ENCODE measurements at places on chromosomes 11 and 22.

GRCh38 chr11:32262367-32262766, 171.5 kb downstream of the RCN1 start:
- no peak for DNase-seq

DNA sequence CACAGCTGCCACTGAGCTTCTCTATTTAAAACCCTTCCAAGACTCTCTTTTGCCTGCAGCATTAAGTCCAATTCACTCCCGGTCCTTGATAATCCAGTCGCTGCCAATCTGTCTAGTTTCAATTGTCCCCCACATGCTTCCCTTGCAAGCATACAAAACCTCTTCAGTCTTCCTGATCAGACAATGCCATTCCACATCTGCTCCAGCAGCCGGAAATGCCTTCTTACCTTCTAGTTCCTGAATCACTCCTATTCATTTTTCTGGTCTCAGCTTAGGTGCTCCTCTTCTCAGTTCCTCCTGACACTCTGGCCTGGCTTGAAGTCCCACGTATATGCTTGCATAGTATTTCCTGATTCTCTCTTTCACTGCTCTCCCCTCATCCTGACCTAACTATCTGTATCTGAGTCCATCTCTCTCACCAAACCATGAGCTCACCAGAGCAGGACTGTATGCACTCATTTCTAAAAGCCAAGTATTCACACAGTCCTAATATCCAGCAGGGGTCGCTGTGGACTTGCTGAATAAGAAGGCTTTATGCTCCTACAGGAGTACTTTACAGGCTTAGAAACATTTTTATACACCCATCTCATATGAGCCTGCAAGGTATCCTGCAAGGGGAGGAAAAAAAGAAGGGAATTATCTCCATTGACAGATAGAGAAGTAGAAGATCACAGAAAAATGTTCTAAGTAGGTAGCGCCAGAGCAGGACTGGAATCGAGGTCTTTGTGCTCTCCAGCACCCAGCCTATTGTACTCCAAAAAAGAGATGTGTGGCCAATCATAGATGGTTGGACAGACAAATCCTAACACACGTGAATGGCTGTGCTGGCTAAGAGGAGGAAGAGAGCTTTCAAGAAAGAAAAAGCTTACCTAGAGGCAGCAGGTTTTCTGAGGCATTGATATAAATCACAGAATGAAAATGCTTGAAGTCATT, 19.2 kb downstream of the XRRA1 start:
- DNase-seq: peak; percentile 66

DNA sequence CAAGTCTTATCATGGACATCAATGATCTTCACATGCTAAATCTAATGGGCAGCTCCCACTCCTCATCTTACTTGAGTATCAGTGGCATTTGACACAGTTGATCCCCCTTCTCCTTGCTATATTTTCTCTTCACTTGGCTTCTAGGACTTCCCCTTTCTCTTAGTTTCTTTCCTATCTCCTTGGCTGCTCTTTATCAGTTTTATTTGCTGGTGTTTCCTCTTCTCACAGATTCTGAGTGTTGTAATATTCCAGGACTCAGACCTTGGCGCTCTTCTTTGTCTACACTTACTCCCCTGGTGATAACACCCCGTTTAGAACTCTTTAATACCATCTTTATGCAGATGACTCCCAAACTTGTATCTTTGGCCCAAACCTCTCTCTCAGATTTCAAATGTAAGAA, 33.9 kb upstream of the RASSF10 start:
- DNase-seq: no peak

DNA sequence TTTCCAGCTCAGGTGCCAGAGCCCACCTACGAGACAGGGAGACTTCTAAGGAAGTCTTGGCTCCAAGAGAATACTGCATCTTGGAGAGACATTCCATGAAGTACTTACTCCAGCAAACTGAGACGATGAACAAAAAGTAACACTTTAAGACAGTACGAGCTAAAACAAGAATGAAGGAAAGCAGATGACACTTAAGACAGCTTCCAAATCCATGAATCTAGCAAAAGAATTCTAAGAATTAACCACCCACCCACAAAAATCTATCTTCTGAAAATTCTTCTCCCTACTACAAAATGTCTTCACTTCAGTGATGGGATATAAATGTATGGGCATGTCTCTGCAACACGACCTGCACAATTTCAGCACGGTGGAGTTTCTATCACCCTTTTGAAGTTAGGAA, 132.9 kb downstream of the C11orf58 start:
- no peak for DNase-seq

DNA sequence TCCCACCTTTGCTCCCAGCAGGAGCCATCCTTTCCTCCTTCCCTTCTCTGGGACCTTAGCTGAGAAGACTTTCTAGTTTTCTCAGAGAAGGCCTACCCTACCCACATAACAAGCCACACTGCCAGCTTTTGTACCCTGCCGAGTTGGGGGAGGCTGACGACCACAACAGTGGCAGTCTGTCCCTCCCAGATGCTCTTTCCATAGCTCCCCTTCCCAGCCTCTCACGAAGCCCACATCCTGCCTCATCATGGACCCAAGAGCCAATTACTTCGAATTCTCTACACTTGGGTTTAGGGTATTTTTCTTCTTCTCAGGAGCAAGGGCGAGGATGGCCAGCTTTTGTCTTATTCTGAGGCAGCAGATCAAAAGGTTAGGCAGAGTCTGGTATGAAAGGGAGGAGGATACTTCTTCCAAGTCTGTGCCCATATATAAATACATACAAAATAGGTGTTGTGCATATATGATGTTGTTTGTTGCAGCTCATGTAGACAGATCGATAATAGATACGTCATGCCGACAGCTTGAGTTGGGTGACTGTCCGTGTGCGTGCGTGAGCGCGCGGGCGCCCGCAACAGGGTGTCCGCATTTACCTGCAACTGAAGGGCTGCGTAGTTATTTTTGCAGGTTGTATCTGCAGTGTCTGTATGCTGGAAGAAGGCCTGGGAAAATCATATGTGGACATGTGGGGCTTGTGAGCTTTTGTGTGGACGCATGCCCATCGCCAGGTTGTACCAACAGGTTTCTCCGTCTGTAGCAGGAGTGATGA, 846 bp upstream of the NRGN start:
- DNase-seq: no peak

- DNase-seq: no peak
These were observed 18.4 kb downstream of the MS4A6E start for GRCh38 chr11:60345489-60345888.

DNA sequence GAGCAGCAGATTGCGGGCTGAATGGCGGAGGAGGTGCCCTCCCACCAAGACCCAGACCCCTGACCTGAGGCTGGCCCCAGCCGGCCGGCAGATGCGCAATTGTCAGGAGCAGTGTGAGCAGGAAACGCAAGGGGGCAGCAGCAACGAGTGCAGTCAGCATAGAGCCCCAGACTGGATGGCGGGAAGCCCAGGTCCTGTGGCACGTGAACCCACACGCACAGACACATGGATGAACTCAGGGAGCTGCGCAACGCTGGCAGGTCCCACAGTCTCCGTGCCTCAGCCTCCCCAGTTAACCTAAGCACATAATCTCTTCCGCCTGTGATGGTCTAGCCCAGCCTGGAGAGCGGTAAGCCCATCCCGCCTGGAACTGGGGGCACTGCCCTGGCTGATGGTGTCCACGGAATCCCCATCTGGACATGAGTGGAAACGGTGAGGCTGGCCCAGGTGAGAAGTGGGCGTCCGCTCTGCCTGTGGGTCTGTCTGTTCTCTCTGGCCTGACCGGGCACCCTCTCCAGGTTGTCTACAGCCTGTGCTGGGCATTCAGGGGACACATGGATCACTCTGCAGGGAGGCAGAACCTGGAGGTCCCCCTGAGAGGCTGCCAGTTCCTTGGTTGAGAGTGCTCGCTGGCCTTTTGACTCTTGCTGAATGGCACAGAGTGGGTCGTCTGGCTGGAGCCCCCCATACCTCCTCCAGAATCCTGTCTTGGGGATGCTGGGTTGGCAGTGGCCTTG, 626 bp upstream of the TBX10 start:
- DNase-seq: peak; percentile 31

- peak; percentile 12 for DNase-seq
These were observed 147.3 kb downstream of the FEZ1 start for GRCh38 chr11:125348674-125349309.

GRCh38 chr11:91163619-91164451, 941.0 kb upstream of the CHORDC1 start:
- no peak for DNase-seq

DNA sequence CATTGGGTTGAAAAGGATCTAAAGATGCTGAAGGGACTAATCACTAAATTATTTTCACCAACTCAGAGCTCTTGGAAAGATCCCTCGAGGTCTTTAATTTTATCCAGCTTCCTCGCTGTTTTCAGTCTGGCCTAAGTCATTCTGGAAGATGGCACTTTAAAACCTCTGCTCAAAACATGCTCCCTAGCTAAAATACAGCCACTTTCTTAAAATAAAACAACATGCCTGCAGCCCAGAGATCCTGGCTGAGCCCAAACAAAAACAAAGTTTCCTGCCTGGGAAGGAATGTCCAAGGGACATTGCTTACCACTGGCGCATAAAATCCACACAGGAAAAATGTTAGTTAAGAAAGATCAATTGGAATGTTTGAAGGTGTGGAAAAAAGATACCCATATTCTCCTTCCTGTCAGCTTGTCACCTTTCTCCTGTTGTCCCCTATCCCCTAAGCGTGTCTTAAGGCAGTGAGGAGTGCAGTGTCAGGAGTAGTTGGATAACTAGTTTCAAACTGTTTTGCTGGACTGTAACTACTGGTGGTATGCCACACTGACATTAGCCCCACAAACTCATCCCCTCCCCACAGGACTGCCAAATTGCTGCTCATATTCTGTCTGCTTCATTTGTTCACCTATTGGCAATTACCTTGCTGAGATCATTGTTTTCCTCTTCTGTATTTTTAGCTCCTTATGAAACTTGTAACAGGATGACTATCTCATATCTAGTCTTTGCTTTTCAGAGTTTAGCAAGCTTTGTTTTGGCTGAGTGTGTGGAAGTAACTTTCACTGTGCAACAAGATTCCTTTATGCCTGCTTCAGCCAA, 108.3 kb upstream of the SESN3 start:
- DNase-seq: no peak

- peak; percentile 19 for DNase-seq
These were observed 8.5 kb upstream of the CCDC89 start for GRCh38 chr11:85694385-85694980.

DNA sequence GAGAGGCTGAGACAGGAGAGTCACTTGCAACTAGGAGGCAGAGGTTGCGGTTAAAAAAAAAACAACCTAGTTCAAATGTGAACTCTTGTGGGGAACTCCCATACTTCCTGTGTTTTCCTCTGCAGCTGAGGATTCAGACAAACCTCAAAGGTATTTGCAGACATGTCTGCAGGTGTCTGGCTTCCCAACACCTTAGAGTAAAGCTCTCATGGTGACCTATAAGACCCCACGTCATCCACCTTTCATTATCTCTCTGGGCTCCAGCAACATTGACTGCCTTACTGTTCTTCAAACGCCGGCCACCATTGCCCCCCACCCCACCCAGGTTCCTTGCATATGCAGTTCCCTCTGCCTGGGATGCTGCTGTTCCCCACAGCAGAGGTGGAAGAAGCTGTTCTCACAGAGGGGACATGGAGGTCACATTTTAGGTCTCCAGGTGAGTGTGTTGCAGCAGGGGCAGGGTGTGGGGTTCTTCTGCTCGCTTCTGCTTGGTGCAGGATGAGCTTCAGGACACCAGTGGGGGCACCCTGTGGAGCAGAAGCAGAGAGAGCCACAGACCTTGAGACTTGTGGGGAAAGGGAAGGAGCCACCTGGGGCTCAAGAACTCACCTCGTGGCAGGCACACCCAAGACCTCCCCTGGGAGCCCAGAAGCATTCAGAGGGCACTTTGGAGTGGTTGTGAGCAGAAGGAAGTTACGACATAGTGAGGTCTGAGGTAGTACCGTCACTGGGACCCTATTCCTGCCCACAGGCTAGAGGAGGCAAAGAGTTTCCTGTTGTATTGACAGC, 203.2 kb downstream of the CSNK2A3 start:
- DNase-seq: peak; percentile 70

DNA sequence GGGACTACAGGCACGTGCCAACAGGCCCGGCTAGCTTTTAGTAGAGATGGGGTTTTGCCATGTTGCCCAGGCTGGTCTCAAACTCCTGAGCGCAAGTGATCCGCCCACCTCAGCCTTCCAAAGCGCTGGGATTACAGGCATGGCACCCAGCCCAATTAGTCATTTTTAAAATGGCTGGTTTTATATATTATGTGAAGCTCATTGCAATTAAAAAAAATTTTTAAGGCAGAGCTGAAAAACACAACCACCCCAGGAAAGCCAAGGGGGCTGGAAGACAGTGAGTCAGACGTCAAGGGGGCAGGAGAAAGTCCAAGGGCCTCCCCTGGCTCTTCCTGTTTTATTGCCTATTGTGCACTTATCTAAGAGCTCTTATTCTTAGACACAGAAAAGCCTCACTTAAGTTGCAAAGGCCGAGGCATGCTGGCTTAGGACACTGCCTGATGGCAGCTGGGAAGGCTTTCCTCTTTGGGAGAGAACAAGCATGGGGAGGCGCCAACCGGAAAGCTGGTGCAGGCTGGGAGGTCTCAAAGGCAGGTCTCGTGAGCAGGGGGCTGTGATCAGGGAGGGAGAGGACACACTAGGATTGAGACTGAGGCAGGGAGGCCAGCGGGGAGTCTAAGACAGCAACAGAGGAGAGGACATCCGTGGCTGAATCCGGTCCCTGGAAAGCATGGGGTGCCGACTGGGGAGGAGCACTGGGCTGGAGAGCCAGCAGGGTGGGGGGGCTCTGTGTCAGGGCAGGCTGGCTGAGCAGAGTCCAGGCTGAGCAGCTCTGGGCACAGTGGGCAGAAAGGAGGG, 11.1 kb upstream of the OSM start:
- no peak for DNase-seq

GRCh38 chr11:2827256-2827655, 58.3 kb downstream of the CDKN1C start:
- no peak for DNase-seq

DNA sequence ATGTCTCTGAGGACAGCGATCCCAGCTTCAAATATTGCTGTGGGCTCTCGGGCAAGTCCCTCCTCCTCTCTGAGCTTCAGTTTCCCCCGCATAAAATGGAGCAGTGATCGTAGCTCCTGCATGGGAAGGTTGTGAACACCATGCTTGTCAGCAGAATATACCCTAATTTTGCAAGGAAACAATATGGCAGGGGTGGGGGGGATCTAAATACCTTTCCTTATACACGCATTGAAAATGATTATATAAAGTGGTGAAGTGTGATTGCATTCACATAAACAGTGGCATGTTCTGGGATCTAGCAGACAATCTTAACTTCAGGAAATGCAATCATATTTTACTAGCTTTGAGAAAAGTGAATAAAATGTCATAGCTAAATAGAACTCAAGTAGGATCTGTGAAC, 24.0 kb upstream of the RTN4R start:
- no peak for DNase-seq

GRCh38 chr11:82384308-82384707, 349.4 kb downstream of the FAM181B start:
- DNase-seq: no peak

DNA sequence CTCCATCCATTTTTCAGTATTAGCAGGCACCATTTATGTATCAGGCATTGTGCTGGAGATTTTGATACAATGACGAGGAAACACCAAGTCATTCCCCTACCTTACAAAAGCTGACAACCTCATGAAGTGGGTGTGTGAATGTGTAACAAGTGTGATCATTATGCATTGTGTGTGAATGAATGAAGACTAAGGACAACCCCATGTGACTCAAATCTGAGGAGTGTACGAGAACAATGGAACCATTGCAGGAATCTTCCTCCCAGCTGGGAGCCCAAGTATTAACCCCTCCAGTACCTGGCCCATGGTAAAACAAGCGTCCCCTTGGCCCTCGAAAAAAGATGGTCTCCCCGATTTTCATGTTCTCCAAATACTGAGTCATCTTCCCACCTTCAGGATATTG, 4.4 kb downstream of the CYB5R2 start:
- DNase-seq: no peak
